Activated CD4-positive, alpha-beta T cell treated with anti-CD3 and anti-CD28 coated beads for 36 hours (primary cell): ENCODE measurements at places on chromosomes 2 and 18. TPM values are rescaled to one million over a fixed set of nuclear protein-coding genes. Genes with fewer than 3 reads are reported as not detected.
A peak's percentile ranks its signal among the peaks of the same experiment; 100 is the strongest.

GRCh38 chr2:222919841-222920526 is 59.1 kb downstream of the ACSL3 start:
- no peaks in the 10 kb centered on the region for H3K4me1 ChIP-seq
- peak overlapping the region; percentile 22 for H3K27ac ChIP-seq
- DNase-seq = no peak
- no peaks in the 10 kb centered on the region for H3K27me3 ChIP-seq

DNA sequence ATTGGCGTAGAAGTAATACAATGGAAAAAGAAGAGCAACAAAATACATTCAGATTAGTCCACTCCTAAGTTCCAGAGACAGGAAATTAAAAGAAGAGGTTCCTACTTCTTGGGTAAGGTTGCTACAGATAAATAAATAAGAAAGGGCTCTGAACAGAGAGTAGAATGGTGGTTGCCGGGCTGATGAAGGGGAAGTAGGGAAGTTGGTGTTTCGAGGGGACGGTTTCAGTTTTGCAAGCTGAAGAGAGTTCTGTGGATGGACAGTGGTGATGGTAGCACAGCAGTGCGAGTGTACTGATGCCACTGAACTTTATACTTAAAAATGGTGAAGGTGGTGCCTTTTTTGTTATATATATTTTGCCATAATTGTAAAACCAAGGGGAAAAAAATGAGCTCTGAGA is 48.2 kb downstream of the CABYR start:
- peaks cover 5% of the 10 kb centered on the region for H3K27me3 ChIP-seq
- H3K27ac ChIP-seq = no peak overlapping the region
- H3K4me1 ChIP-seq = no peaks in the 10 kb centered on the region
- H3K36me3 ChIP-seq = no peaks in the 10 kb centered on the region
- DNase-seq = no peak

Gene KCNG3
- total RNA-seq = 0.30 TPM

GRCh38 chr2:143217512-143218115 is 88.4 kb downstream of the ARHGAP15 start:
- H3K27ac ChIP-seq = peak overlapping the region; percentile 40
- DNase-seq = no peak
- H3K36me3 ChIP-seq = peaks cover 30% of the 10 kb centered on the region
- no peaks in the 10 kb centered on the region for H3K27me3 ChIP-seq
- H3K4me1 ChIP-seq = peaks cover 32% of the 10 kb centered on the region

Gene SKOR2
- total RNA-seq = 0.21 TPM
